Stomach (tissue), 19 donors: ENCODE measurements at places on chromosomes 6 and 20. TPM values are rescaled to one million over a fixed set of nuclear protein-coding genes. Genes with fewer than 3 reads are reported as not detected.

The PABPC1L gene
- 49.5 TPM for total RNA-seq

The SNPH gene
- 2.6 TPM for total RNA-seq

The RFX6 gene
- not detected for total RNA-seq

The C20orf144 gene
- not detected for total RNA-seq

DNA sequence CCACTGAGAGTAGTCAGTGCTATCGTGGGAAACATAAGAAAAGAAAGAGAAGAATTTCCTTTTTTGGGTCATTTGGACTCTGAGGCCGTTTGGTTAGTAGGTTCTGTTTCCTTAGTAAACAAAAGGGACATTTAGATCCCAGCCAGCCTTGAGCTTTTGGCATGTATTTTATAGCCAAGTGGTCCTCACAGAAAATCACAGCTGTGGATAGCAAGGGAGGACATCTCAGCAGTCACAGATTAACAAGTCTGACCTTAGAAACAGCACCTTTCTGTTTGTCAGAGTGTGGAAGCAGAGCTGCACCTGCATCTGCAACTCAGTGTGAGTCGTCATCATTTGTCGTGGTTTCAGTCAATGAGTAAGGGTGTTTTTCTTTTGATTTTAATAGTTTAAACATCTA, 40.5 kb downstream of the FAM120B start:
- peaks cover 68% of the 10 kb centered on the region for H3K36me3 ChIP-seq
- no peak for DNase-seq
- H3K4me1 ChIP-seq, result peaks cover 17% of the 10 kb centered on the region

DNA sequence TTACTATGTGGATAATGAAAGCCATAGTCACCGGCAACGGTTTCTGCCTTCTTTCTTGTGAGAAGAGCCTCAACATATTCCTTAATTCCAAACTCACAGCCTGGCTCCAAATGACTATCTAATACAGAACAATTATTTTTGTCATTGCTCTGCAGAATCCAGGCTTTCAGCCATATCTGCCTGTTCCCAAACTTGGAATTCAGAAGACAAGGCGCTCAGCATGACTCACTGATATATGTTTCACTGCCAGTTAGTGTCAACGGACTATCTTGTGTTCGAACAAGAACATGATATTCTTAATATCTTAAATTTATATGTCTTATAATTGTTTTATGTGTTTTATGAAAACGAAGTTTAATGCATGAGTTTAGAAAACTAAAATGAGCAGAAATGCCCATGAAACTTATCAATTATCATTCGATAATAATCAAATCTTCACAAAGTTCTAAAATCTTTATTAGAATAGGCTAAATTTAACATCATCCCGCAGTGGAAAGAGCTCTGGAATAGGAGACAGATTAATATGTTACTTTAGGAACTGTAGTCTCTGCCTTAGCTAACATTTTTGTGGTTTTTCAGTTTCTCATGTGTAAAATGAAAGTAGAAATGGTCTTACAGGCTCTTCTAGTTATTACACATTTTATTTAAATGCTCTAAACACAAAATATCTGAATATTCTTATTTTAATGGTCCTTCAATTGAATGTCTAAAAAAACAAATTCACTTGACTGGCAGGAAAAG, 669.3 kb upstream of the GJE1 start:
- H3K4me3 ChIP-seq, result no peak overlapping the region
- H3K36me3 ChIP-seq, result no peaks in the 10 kb centered on the region
- no peak overlapping the region for H3K27ac ChIP-seq
- DNase-seq, result no peak
- H3K27me3 ChIP-seq, result no peaks in the 10 kb centered on the region

GRCh38 chr6:29679962-29680361, 990 bp downstream of the ZFP57 start:
- no peaks in the 10 kb centered on the region for H3K4me1 ChIP-seq
- H3K27ac ChIP-seq, result no peak overlapping the region
- no peaks in the 10 kb centered on the region for H3K36me3 ChIP-seq
- peaks cover 14% of the 10 kb centered on the region for H3K27me3 ChIP-seq
